ENCODE measurements at places on chromosomes 5 and 9.
A peak's percentile ranks its signal among the peaks of the same experiment; 100 is the strongest.

GRCh38 chr5:34919077-34919476 lies 3.6 kb downstream of the BRIX1 start:
- DNase-seq: no peak

DNA sequence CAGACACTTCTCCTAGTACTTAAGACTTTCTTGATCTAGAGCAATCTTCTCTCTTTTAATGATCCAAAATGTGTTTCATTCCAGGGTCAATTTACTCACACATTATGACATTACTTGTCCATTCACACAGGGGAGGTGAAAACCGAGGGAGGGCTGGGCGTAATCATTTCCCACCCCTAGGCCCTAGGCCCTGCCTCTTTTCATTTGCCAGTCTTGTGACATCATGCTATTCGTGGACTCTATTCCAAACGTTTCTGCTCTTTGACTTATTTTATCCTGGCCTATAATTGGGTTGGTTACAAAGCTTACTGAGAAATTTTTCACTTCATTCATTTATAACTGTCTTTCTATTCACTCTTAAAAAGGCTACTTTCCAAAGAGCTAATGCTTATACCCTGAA lies 2.4 kb downstream of the DCAF12 start:
- no peak for DNase-seq

GRCh38 chr9:16230731-16231130 lies 639.7 kb downstream of the BNC2 start:
- no peak for DNase-seq

DNA sequence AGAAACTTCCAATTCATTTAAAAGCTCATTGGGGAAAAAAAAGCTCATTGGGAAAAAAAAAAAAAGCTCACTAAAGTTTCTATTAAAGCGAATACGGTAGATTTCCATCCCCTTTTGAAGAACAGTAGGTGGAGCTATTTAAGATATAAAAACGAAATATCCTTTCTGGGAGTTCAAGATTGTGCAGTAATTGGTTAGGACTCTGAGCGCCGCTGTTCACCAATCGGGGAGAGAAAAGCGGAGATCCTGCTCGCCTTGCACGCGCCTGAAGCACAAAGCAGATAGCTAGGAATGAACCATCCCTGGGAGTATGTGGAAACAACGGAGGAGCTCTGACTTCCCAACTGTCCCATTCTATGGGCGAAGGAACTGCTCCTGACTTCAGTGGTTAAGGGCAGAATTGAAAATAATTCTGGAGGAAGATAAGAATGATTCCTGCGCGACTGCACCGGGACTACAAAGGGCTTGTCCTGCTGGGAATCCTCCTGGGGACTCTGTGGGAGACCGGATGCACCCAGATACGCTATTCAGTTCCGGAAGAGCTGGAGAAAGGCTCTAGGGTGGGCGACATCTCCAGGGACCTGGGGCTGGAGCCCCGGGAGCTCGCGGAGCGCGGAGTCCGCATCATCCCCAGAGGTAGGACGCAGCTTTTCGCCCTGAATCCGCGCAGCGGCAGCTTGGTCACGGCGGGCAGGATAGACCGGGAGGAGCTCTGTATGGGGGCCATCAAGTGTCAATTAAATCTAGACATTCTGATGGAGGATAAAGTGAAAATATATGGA lies at the start of gene PCDHGA12:
Gene PCDHGA12 (plus strand): TSS at position 176 of the 782 bp plus-strand sequence. CDS start 253 bp downstream, at position 429.
- DNase-seq: no peak

GRCh38 chr9:134306636-134307600 lies 19.3 kb upstream of the RXRA start:
- no peak for DNase-seq

DNA sequence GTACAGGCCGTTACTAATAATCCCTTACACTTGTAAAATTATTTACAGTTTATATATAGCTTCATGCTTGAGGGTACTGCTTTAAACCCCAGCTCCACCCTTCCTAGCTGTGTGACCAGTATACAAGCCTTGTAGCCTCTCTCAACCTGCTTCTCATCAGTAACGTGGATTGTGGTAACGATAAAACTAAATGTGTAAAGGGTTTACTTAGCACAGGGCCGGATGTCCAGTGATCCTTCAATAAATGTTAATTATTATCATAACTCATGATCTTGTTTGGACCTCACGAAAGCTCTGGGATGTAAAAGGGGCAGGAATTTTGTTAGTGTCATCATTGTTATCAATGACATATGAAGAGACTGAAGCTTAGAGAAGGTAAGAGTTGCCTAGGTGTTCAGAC lies 7.5 kb upstream of the ARSI start:
- no peak for DNase-seq

GRCh38 chr5:1901061-1901460 lies 18.3 kb upstream of the IRX4 start:
- no peak for DNase-seq

GRCh38 chr5:168110870-168111832 lies 180.3 kb upstream of the WWC1 start:
- DNase-seq: no peak

- no peak for DNase-seq
Observed at GRCh38 chr5:2710910-2711309, 40.6 kb downstream of the IRX2 start.

GRCh38 chr5:163473635-163474243 lies 13.3 kb downstream of the HMMR start:
- no peak for DNase-seq

- DNase-seq: no peak
Observed at GRCh38 chr9:34070606-34071324, 22.1 kb upstream of the UBAP2 start.

DNA sequence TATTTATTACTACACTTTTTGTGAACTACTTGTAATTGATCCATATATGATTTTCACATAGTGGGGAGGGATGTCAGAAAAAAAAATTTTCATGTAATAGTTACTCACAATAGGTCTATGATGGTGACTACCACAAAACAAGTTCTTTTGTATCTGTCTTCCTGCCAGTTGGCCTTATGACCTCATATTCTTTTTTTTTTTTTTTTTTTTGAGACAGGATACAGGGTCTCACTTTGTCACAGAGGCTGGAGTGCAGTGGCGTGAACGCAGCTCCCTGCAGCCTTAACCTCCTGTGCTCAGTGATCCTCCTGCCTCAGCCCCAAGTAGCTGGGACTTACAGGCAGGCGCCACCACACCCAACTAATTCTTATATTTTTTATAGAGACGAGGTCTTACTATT lies 10.9 kb downstream of the SEC24A start:
- DNase-seq: no peak

- no peak for DNase-seq
Observed at GRCh38 chr9:77856615-77857014, 175.0 kb downstream of the GNAQ start.

GRCh38 chr9:120431268-120431667 lies 148.7 kb downstream of the CDK5RAP2 start:
- DNase-seq: no peak

GRCh38 chr9:110327716-110328115 lies 9.9 kb downstream of the TXNDC8 start:
- no peak for DNase-seq

- DNase-seq: no peak
Observed at GRCh38 chr9:76255781-76256455, 138.3 kb downstream of the RFK start.

GRCh38 chr5:142674531-142675469 lies 11.1 kb downstream of the FGF1 start:
- no peak for DNase-seq

- DNase-seq: no peak
Observed at GRCh38 chr9:6614489-6614888, 31.0 kb downstream of the GLDC start.

DNA sequence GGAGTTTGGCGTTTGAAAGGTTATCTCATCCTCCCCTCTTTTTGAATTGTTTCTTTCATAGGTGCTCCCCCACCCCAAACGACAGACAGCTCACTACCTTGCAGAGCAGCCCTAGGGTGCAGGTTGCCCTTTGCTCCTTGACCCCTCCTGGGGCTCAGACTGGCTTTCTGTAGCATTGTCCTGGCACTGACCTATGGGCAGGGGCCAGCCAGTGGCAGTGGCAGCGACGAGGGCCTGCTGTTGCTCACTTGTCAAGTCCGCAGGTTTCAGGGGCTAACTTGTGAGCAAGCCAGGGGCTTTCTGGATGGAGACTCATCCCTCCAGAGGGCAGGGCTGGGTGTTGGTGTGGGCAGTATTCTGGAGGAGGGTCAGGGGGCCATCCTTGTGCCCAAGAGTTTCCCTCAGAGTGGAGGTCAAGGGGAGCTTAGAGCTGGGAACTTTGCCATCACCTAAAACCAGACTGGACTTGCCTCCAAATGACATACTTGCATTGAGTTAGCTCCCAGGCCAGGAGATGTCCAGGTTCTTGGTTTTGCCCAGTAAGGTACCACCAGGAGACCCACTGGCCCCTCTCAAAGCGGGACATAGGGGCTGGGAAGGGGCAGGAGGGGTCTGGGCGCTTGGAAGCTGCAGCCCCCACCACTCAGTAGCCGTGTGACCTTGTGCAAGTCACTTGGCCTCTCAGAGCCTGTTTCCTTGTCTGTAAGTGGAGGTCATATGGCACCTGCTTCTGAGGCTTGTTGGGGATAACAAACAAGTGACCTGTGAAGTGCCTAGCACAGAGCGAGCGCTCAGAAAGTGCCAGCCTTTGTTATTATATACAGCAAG lies 53.5 kb upstream of the CDKN2AIPNL start:
- no peak for DNase-seq

DNA sequence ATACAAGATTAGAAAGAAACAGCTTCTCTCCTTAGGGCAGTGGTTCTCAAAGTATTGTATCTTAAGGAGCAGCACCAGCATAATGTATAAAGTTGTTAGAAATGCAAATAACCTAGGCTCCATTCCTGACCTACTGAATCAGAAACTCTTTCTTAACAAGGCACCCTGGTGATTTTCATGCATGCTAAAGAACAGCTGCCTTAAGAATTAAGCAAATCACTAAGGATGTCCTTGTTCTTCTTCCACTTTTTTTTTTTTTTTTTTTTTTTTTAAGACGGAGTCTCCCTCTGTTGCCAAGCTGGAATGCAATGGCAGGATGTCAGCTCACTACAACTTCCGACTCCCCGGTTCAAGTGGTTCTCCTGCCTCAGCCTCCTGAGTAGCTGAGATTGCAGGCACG lies 1095.2 kb upstream of the EDIL3 start:
- no peak for DNase-seq

GRCh38 chr9:33676746-33677505 lies 118.4 kb upstream of the PRSS3 start:
- DNase-seq: peak; percentile 5

DNA sequence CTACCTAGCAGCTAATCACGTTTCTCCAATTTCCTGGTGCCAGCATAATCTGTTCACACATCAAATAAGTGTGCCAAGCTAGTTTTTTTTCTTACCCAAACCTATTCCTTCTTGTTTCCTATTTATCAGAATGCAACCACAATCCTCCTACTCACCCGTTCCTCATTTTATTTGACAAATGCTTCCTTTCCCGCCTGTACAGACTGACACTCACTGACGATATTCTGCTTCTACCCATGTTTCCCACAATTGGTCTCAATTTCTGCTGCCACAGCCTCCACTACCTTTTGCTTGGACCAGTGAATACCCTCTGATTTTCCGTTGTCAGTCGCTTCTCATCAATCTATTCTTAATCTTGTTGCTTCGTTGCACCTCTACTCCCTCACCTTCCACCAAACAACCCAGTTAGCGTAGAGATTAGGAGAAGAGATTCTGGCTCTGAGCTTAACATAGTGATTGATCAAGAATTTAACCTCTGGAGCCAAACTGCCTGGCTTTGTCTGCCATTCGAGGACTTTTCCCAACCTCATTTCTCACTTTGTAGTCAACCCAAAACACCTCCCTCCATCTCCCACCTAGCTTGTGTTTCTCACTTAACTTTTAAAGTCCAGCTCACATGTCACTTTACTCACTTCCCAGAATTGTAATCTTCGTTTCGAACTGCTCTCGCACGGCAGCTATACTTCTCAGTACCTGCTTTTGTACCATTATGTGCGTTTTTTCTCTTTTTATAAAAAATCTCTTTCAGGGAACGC lies 729 bp upstream of the TMEM38B start:
- DNase-seq: no peak

- DNase-seq: no peak
Observed at GRCh38 chr9:126690431-126691051, 76.8 kb downstream of the LMX1B start.

DNA sequence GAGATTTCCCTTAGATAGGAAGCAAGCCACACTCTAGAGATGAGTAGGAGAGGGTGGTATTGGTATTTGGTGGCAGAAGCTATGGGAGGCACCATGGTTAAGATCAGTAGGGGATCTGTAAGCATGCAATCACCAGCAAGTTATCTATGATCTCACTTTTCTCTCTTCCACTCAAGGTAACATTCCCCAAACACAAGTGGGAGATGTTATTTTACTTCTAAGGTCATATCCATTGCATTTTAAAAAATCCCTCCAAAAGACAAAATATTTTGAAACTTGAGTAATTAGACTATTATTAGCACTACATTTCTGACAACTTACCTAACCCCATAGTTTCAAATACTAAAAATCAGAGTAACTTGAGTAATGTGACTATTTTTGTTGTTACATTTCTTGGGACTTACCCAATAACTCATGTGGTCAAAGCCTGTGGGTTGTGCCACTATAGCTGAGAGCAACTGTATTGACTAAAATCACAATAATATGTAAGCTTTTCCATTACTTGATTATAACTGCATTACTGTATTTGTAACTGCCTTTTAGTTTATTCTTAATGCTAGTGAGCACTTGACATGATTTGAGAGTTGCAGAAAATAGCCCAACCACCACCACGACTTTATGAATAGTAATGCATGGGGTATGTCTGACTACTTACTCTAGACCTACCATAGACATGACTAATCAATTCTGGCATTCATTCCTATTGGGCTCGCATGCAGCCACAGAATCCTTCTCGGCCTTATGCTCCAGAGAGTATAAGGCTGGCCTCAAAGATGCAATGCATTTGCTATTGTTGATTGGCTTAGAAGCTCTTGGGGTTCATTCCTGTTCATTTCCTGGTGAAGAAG lies 264.7 kb downstream of the TRIM32 start:
- no peak for DNase-seq

DNA sequence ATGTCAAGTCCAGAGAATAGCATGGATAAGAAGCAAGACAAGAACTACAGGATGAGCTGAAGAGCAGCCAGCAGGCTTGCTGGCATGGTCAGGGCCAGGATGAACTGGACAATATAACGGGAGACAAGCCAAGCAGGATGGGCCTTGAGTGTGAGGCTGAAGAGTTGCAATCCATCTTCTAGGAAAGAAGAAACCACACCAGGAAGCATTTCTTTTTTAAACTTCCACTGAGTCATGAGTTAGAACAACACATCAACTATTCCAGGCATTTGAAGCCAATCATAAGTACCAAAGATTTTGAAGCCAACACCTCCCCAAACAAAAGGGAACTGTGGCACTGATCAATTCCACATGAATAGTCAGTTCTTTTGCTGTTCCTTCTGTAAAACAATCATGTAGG lies 27.3 kb downstream of the SLC31A2 start:
- no peak for DNase-seq
